Activated CD4-positive, CD25-positive, alpha-beta regulatory T cell treated with anti-CD3 and anti-CD28 coated beads, Interleukin-2, amount 50 U/mL, for 72 hours (primary cell): ENCODE measurements at places on chromosomes 7 and 10.

DNA sequence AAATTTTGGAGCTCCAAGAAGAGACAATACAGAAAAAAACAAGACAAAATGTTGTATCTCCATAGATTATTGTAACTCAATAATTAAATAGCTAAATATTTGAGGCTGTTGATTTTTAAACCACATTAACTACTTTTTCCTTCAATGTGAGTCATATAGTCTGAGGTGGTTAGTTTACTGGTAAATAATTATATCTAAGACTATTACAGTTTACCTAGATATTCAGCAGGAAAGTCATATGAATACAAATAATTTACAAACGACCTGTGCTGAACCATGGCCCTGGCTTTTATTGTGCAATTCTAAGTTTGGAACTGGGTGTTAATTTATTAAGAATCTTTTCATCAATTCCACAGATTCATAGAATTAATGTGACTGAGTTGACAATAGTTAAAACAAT, 22.2 kb downstream of the CREB5 start:
- DNase-seq = no peak

- no peak for DNase-seq
Observed at GRCh38 chr7:50327443-50327842, 22.9 kb downstream of the IKZF1 start.

GRCh38 chr7:87702326-87702725, 74.1 kb downstream of the RUNDC3B start:
- no peak for DNase-seq

GRCh38 chr7:142556740-142557139, 192.5 kb upstream of the PRSS1 start:
- no peak for DNase-seq

DNA sequence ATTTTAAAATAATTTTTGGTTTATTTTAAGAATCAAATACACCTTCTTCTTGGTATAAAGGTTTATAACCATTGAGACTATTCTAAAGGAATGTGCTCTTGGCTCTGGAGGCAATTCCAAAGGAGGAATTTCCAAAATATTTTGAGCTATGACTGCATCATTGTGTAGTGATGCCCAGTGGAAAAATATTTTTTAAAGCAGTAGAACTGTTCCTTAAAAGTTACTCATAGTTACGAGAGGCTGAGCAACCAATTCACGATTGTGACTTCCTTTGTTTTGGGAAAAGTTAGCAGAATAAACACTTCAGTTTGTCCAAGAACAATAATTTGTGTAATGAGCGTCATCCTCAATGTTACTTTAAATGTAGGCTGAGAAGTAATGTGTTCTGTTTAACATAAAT, 233.6 kb downstream of the BAMBI start:
- no peak for DNase-seq

- no peak for DNase-seq
Observed at GRCh38 chr10:28295336-28295735, 7.5 kb downstream of the MPP7 start.

DNA sequence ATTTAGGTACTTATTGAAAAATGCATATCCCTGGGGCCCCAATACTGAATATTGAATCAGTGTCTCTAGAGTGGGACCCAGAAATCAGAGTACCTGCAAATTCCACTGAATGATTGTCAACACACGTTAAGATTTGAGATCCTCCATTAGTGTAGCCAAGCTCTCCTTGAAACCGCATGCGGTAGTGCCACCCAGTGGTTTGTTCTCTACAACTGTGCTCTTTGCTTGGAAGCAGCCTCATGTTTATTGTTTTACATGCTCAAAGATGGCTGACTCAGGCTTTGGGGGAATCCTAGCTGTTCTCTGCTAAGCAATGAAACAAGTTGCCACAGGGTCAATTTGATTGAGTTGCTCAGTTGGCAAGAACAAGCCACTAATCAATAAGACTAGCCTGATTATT, 340.2 kb upstream of the CELF2 start:
- DNase-seq = no peak

DNA sequence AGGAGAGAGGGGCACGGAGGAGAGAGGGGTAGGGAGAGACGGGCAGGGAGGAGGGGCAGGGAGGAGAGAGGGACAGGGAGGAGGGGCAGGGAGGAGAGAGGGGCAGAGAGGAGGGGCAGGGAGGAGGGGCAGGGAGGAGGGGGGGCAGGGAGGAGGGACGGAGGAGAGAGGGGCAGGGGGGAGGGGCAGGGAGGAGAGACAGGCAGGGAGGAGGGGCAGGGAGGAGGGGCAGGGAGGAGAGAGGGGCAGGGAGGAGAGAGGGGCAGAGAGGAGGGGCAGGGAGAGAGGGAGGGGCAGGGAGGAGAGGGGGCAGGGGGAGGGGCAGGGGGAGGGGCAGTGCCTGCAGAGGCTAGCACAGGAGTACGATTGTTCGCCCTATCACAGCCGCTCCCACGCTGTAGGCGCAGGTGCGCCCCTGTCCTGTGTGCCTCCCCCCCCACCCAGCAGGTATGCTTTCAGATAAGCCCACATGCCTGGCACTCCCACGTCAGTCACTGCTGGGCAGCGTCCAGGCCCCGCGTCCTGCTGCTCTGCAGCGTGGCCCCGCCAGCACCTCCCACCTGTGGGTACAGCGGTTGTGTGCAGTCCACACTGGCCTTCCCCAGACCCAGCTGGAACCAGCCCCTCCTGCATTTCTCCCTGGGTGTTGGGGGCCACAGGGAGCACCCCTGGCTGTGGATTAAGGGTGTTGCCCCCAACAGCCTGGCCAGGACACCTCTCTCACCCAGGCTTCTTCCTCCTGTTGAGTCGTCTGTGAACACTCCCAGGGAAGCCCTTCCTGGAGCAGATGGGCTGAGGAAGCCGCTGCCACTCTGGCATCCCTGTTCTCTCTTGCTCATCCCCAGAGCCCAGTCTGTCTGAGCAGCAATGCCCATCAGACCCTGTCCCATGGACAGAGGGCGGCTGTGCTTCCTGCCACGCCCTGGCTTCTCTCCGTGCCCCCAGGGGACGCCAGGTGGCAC, 10.8 kb downstream of the NKX6-2 start:
- no peak for DNase-seq

DNA sequence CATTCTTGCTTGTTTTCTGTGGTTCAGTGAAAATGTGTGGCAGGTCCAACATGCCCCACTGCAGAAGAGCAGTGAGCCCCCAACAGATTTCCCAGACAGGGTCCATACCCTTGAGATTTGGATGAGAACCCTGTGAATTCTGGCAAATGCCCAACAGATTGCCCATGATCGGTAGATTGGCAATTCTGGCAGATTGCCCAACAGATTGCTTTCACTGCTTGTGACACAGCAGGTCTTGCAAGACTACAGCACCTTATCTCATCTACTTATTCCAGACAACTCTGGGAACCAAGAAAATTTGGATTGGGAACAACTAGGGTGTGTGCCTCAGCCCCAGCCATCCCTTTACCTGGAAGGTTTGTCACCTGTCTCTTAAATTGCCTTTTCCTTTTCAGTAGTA, 143.7 kb upstream of the COL1A2 start:
- no peak for DNase-seq

DNA sequence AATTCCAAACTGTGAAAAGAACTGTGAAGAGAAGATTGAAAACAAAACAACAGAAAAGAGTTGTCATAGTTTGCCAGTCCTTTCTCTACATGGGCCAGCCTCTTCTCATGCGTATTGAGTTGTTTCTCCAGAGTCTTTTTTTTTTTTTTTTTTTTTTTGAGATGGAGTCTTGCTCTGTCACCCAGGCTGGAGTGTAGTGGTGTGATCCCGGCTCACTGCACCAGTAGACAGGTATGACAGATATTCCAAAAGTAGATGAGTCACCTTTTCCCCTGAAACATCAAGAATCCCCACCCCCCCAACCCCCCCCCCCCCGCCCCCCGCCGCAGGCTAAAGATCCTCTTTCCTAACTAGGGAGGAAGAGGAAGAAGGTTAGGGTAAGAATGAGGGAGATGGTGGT, 15.6 kb upstream of the KMT2C start:
- no peak for DNase-seq

GRCh38 chr10:87177-88080, 38.3 kb upstream of the TUBB8 start:
- DNase-seq = no peak
